CD4-positive, alpha-beta T cell treated with Interleukin-10 for 1 hour (primary cell): ENCODE measurements at places on chromosomes 4 and X.

GRCh38 chr4:83860200-83860599 lies 324.3 kb downstream of the GPAT3 start:
- no peak for DNase-seq

DNA sequence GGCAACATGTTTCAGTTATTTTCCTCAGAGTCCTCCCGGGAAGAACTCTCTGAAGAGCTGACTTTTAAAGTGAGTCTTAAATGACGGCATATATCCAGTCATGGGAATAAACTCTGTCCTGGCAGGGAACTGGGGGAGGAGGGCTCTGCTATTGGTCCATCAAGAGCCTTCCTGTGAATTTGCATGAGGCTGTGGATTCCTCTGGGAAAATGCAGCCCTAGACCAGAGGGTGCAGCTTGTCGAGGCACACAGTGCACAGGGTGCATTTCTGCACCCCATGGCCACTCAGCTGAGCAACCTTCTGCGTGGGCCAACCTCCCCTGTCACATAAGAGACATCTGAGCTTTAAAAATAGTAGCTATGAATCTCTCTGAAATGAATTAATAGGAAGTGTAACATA lies 360.0 kb downstream of the GALNTL6 start:
- no peak for DNase-seq

DNA sequence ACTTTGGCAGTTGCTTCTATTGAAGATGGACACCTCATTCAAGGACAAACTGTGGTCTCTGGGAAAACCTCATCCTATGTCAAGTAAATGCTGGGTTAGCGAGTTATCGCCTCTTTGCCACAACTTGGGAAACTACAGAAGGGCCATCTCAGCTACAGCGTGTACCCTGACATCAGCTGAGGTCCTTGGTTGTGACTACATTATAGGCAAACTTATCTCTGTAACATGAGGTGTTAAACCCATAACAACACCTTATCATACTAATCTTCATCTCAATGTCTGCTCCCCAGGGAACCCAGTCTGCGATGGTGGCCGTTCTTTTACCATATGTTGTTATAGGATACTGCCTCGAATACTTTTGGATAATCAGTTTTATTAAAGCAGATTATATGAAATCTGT lies 1862.7 kb downstream of the STIM2 start:
- DNase-seq, result no peak

DNA sequence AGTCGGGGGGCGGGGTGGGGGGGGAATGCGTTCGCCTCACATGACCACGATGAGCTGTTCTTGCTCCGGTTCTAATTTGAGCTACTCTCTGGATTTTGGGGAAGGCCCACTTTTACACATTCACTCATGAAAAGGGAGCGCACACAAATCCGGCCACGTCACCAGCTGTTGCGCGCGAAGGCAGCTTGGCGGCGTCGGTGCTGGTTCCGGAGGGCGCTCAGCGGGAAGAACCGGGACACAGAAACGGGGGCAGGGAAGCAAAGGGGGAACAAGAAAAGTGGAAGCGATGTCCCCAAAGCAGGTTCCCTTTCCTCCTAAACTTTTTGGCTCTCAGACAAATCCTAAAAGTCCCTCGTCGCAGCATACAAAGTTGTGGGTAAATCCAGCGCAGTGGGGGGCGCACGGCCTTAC lies 605 bp downstream of the ANXA5 start:
- peak; percentile 71 for DNase-seq

- no peak for DNase-seq
Measured at GRCh38 chrX:39774774-39775328, 322.9 kb downstream of the BCOR start.

DNA sequence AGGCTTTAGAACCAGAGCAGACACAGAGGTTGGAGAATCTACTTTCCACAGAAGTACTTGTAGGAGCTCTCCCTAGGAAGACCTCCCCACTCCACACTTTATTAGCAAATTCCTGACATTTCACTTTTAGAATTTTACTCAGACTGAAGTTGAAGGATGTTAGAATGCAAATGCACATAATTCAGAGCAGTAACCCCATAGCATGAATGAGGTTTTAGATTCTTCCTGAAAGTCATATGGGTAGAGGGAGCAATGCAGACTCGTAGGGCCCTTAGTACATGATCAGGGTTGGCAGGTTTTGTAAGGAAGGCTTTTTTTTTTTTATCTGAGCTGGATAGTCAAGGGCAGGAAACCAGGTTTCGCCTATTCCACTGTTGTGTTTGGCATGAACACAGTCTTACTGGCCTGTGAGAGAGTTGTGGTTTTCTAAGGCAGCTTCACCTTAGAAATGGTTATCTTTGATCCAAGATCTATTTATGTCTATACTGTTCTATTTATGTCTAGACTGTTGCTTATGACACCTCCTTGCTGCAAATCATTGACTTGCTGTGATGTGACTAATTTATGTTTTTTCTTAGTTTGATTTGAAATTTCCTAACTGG lies 48.9 kb downstream of the SPATA18 start:
- DNase-seq, result no peak

- DNase-seq, result no peak
Measured at GRCh38 chrX:1224954-1225353, 12.5 kb upstream of the CRLF2 start.

- DNase-seq, result no peak
Measured at GRCh38 chr4:184616633-184617551, 32.4 kb downstream of the CASP3 start.

GRCh38 chr4:146059865-146060264 lies 115.7 kb upstream of the LSM6 start:
- peak; percentile 8 for DNase-seq

- no peak for DNase-seq
Measured at GRCh38 chr4:152705903-152706302, 26.1 kb upstream of the TMEM154 start.

DNA sequence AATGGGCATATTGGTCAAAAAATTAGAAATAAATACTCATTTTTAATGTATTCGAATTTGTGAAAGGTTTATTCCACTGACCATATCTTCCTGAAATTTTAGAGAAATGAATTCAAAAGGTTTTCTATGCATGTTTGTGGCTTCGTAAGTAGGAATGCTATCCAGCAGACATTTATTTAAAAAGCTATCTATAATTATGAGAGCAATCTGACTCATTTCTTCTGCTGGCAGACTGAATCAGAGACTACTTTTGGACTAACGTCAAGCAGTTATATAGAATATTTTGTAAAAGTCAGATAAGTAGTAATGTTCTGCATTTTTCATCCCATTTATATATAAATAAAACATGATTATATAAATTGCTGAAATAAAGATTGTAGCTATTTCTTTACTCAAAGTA lies 125.0 kb downstream of the SPCS3 start:
- DNase-seq, result no peak

DNA sequence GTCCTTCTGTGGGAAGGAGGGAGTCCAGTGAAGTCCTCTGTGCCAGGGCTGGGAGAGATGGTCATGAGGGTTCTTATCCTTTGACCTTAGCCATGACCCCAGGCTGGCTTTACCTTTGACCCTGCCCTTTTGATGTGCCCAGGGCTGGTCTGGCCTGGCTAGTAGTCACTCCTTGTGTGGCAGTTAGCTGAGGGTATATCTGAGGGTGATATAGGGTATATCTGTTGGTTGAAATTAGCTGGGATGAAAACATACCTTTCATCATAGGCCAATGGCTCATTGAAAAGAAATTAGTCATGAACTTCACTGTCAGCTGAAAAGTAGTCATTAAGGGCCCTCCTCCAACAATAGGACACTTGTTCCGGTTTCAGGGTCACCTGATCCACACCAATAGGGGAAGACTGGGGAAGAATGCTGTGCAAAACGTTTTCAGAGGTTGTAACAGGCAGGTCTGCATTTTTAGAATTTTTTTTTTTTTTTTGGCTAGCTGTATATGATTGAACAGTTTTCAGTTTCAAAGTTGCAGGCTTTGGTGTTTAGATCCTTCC lies 74.6 kb upstream of the STOX2 start:
- no peak for DNase-seq

GRCh38 chrX:42746606-42747005 lies 31.4 kb downstream of the PPP1R2C start:
- DNase-seq, result no peak

- peak; percentile 69 for DNase-seq
Measured at GRCh38 chrX:103687696-103688201, 1.2 kb upstream of the MORF4L2 start.

DNA sequence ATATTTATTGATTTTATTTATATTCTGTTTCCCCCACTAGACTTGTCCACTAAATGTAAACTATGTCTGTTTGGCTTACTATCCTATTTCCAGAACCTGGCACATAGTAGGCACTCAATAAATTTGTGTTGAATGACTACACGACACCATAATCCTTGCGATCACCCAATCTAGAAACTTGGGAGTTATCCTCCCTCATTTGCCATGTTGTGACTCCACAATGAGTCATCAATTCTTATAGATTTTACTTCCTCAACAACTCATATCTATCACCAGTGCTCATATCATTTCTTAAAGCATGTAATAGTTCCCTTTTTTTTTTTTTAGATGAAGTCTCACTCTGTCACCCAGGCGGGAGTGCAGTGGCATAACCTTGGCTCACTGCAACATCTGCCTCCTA lies 39.9 kb upstream of the VAMP7 start:
- no peak for DNase-seq

GRCh38 chr4:147201016-147201415 lies 255.4 kb upstream of the TTC29 start:
- no peak for DNase-seq

DNA sequence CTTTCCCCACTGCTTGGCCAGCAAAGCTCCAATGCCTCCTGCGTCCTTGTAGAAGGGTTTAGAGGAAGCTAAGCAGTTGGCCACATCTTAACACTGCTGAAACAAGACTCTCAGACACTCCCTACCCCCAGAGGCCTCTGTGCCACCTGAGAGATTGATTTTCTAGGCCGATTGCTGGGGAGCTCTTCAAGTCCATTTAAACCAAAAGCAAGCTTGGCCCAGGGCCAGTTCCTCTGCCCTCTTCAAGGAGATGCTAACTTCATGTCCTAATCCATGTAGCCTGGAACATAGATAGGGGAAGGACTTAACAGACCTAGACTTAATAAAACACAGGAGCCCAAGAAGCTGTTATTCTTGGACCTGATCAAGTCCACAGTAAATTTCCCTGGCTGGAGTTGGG lies 27.2 kb upstream of the FMR1NB start:
- no peak for DNase-seq

DNA sequence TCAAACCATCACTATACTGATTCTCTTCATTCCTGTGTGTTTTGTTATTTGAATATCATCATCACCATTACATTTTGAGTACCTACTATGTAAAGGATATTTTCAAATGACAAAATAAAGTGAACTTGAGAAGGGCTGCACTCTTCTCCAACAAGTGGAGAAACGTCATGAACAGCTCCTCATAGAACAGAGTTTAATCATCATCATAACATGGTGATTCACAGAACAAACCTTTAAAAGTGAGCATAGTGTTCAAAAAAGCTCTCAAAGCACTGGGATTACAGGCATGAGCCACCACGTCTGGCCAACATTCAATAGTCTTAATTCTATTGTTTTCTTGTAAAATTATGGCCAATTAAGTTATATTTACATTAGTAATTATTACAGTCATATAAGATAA lies 993.9 kb downstream of the PDHA2 start:
- DNase-seq, result no peak

GRCh38 chrX:105752338-105752956 lies 69.9 kb upstream of the NRK start:
- DNase-seq, result no peak
